Stimulated activated CD4-positive, alpha-beta T cell treated with anti-CD3 and anti-CD28 coated beads, TNF-alpha, amount 100 ng/mL, for 24 hours (primary cell): ENCODE measurements at places on chromosomes 3 and 15.

GRCh38 chr3:188948997-188949389, 222.8 kb upstream of the TPRG1 start:
- DNase-seq = no peak

- no peak for DNase-seq
Observed at GRCh38 chr15:39124553-39125171, 456.2 kb upstream of the THBS1 start.

DNA sequence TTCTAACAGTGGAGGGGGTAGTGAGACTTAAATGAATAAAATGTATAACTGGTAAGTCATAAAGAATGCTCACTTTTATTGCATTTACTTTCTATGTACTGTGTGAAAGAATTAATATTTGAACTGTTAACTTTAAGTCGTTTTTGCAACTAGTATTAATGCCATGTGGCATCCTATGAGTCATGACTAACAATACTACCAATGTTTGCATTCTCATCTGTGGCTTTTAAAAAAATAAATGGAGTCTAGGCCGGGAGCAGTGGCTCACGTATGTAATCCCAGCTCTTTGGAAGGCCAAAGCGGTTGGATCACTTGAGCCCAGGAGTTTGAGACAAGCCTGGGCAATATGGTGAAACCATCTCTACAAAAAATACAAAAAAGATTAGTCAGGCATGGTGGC, 5.2 kb downstream of the C3orf49 start:
- no peak for DNase-seq

- peak; percentile 21 for DNase-seq
Observed at GRCh38 chr3:48919215-48920138, 835 bp downstream of the ARIH2 start.

DNA sequence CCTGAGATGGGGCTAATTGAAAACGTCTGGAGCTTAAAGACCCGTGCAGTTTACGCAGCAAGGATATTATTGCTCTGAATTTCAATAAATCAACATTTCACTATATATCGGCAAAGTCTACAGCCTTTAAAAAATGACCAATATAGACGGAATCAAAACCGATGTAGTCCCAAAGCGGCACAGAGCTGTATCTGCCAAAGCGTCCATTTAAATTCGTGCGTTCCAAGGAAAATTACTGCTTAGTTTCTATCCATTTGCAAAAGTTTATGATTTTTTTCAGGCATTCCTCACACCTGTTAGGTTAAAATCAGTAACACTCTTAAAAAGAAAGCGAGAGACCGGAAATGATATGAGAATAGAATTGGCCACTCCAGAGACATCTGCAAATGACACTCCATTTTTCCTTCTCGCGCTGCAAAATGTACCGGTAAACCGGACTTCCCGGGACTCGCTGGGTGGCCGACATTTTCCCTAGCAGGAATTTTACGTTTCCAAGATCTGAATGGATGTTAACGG, 777 bp upstream of the EIF4A2 start:
- DNase-seq = no peak

- no peak for DNase-seq
Observed at GRCh38 chr15:37019479-37020433, 80.6 kb downstream of the MEIS2 start.

DNA sequence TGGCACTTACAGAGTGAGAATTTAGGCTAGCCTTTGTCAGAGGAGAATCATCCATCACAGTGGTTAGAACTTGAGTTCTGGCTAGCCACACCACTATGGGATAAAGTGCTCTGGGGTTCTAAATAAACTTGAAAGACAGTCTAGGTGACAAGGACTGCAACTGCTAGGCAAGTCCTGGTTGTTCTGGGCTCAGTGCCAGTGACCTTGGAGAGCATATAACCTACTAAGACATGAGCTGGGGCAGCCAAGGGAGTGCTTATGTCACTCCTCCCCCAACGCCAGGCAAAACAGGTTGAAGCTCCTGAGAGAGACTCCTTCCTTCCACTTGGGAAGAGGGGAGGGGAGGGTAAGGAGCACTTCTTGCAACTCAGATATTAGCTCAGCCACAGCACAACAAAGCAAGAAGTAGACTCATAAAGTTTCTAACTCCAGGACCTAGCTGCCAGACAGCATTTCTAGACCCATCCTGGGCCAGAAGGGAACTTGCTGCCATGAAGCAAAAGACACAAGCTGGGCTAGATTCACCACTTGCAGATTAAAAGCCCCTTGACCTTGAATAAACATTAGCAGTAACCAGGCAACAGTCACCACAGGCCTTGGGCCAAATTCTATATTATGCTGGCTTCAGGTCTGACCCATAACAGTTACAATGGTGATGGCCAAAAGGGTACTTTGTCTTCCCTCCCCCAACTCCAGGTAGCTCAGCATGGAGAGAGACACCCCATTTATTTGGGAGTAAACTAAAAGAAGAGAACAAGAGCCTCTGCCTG, 963.7 kb downstream of the PLOD2 start:
- DNase-seq = no peak

DNA sequence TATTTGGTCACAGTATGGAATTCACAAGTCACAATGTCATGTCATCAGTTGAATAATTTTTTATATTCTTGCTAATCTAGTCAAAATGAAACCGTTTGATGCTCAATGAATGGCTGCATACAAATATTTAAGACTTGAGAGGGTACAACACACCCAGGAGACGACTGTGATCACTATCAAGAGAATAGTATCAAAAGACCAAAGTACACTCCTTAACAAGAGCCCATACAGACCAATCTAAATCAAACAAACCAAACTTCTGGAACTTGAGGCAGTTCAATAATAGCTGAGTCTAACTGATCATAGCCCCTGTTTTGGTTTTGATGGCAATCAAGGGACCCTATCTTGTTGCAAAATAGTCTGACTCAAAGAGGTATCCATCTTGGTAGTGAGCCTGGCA, 265.1 kb downstream of the THSD4 start:
- no peak for DNase-seq

GRCh38 chr3:134682196-134682880, 31.5 kb upstream of the KY start:
- no peak for DNase-seq
